ENCODE measurements at places on chromosomes 11 and 22. TPM values are rescaled to one million over a fixed set of nuclear protein-coding genes. Genes with fewer than 3 reads are reported as not detected.

Gene IGLL1
- total RNA-seq = not detected

Gene MN1
- 13.4 TPM for total RNA-seq

Gene C22orf15
- 0.74 TPM for total RNA-seq

Gene TTLL1
- 7.3 TPM for total RNA-seq

Gene XKR3
- not detected for total RNA-seq

Gene FOLR3
- total RNA-seq = not detected

Gene MGAT3
- total RNA-seq = 2.8 TPM

Gene PPP1R14B
- 64.0 TPM for total RNA-seq

Gene BBS1
- 73.5 TPM for total RNA-seq

Gene ARFGAP2
- total RNA-seq = 87.8 TPM

Gene TRIM48
- not detected for total RNA-seq

Gene CARNS1
- total RNA-seq = 4.0 TPM

GRCh38 chr11:68584097-68584496 is 100.2 kb upstream of the GAL start:
- H3K36me3 ChIP-seq = no peaks in the 10 kb centered on the region
- no peak overlapping the region for H3K27ac ChIP-seq
- H3K4me1 ChIP-seq = peaks cover 1% of the 10 kb centered on the region
- H3K27me3 ChIP-seq = no peaks in the 10 kb centered on the region
- H3K4me3 ChIP-seq = no peak overlapping the region

- H3K4me1 ChIP-seq = peaks cover 3% of the 10 kb centered on the region
- peak overlapping the region; percentile 52 for H3K4me3 ChIP-seq
- no peak for DNase-seq
- H3K36me3 ChIP-seq = no peaks in the 10 kb centered on the region
- no peaks in the 10 kb centered on the region for H3K27me3 ChIP-seq
These were observed 332 bp downstream of the TEAD1 start for GRCh38 chr11:12674571-12674935.

GRCh38 chr11:100978442-100978841 is 151.2 kb downstream of the PGR start:
- H3K36me3 ChIP-seq = no peaks in the 10 kb centered on the region
- no peak for DNase-seq
- H3K27me3 ChIP-seq = no peaks in the 10 kb centered on the region
- H3K4me3 ChIP-seq = no peak overlapping the region

GRCh38 chr11:2699185-2699530 is 636 bp downstream of the KCNQ1OT1 start:
- H3K4me3 ChIP-seq = peak overlapping the region; percentile 81
- no peaks in the 10 kb centered on the region for H3K27me3 ChIP-seq
- H3K36me3 ChIP-seq = no peaks in the 10 kb centered on the region
- peaks cover 7% of the 10 kb centered on the region for H3K4me1 ChIP-seq

- H3K4me1 ChIP-seq = no peaks in the 10 kb centered on the region
- DNase-seq = no peak
- H3K27ac ChIP-seq = no peak overlapping the region
- H3K27me3 ChIP-seq = no peaks in the 10 kb centered on the region
These were observed 147.0 kb upstream of the MTNR1B start for GRCh38 chr11:92822410-92822809.

DNA sequence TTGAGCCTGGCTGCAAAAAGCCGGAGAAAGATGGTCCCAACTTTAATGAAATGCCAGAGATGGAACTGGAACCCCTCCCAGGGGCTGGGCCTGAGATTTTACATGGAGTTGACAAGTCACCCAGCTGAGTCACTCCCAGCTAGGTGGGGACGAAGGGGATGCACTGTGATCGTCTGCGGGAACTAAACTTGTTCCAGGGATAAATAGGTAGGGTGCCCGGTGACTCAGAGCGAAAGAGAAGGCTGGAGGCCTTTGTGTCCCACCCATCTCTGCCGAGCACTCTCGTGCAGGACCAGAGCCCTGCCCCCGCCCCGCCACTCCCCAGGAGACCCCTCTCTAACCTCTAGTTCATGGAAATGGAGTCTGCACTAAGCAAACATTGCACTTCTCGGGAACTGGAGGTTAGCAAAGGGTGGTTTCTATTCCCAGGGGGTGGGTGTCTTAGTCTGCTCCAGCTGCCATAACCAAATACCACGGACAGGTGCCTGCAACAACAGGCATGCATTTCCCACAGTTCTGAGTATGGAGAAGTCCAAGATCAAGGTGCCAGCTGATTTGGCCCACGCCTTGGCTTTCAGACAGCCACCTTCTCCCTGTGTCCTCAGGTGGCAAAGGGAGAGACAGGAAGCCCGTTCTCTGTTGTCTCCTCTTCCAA is 60.7 kb upstream of the FADD start:
- DNase-seq = no peak
- no peak overlapping the region for H3K4me3 ChIP-seq
- H3K4me1 ChIP-seq = no peaks in the 10 kb centered on the region
- H3K36me3 ChIP-seq = no peaks in the 10 kb centered on the region
- no peaks in the 10 kb centered on the region for H3K27me3 ChIP-seq

DNA sequence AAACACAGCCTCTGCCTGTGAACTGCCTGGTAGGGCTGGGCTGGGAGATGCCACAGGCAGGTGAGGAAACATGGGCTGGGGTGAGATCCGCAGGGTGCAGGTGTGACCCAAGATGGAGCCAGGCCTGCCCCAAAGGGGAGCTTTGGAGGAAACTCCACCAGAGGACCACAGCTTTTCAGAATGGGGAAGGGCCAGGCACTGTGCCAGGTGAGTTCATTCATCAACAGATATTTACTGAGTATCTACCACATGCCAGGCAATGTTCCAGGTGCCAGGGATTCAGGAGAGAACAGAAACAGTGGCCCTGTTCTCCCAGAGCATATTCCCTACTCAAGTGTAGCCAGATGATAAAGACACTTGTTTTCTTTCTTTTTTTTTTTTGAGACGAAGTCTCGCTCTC is 11.2 kb downstream of the RTN4RL2 start:
- peaks cover 5% of the 10 kb centered on the region for H3K4me1 ChIP-seq
- H3K27me3 ChIP-seq = no peaks in the 10 kb centered on the region
- no peak for DNase-seq
- no peaks in the 10 kb centered on the region for H3K36me3 ChIP-seq

GRCh38 chr11:128039140-128040021 is 548.0 kb downstream of the ETS1 start:
- H3K27me3 ChIP-seq = no peaks in the 10 kb centered on the region
- H3K4me1 ChIP-seq = no peaks in the 10 kb centered on the region
- no peak overlapping the region for H3K27ac ChIP-seq
- H3K36me3 ChIP-seq = no peaks in the 10 kb centered on the region
- no peak for DNase-seq

DNA sequence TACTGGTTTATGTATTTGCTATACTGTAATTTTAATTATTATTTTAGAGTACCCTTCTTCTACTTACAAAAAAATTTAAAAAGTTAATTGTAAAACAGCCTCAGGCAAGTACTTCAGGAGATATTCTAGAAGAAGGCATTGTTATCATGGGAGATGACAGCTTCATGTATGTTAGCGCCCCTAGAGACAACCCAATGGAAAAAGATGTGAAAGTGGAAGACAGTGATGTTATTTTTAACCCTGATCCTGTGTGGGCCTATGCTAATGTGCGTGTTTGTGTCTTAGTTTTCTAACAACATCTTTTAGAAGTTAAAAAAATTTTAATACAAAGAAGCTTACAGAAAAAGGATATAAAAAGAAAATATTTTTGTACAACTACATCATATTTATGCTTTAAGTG is 205.0 kb downstream of the FAM76B start:
- no peak for DNase-seq
- H3K4me3 ChIP-seq = no peak overlapping the region
- H3K4me1 ChIP-seq = no peaks in the 10 kb centered on the region
- no peak overlapping the region for H3K27ac ChIP-seq

- H3K27me3 ChIP-seq = no peaks in the 10 kb centered on the region
- no peak overlapping the region for H3K27ac ChIP-seq
- no peak overlapping the region for H3K4me3 ChIP-seq
- H3K36me3 ChIP-seq = no peaks in the 10 kb centered on the region
These were observed 15.6 kb upstream of the ARHGEF17 start for GRCh38 chr11:73292525-73292894.

DNA sequence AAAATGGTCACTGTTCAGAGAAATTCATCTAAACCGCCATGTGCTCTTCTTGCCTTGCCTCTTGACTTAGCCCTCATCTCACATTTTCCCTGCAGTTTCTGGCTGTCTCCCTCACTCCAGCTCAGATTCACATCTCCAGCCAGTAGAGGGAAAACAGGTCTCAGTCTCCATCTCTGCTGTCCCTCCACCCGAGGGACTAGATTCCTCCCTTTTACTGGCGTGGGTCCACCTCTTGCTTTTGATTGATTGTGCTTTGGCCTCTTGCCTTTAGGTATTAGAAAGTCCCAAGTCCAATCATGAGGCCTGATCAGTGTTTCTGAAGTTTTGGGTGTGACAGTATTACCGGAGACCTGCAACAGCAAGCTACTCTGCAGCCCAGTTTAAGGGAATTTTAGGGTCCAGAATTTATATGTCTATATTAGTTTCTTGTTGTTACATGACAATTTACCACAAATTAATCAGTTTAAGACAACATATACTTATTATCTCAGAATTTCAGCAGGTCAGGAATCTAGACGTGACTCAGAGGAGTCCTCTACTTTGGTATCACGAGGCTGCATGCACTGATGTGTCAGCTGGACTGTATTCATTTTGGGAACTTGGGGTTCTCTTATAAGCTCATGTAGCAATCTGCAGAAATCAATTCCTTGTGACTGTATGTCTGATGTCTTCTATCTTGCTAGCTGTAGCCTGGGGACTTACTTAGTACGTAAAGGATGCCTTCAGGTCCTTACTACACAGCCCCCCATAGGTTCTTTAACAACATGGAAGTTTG is 805.2 kb upstream of the CCDC90B start:
- H3K4me3 ChIP-seq = no peak overlapping the region
- no peak overlapping the region for H3K27ac ChIP-seq
- no peaks in the 10 kb centered on the region for H3K27me3 ChIP-seq
- no peak for DNase-seq

- no peaks in the 10 kb centered on the region for H3K36me3 ChIP-seq
- no peak overlapping the region for H3K4me3 ChIP-seq
- DNase-seq = no peak
These were observed 4.9 kb upstream of the MAFF start for GRCh38 chr22:38196791-38197419.

DNA sequence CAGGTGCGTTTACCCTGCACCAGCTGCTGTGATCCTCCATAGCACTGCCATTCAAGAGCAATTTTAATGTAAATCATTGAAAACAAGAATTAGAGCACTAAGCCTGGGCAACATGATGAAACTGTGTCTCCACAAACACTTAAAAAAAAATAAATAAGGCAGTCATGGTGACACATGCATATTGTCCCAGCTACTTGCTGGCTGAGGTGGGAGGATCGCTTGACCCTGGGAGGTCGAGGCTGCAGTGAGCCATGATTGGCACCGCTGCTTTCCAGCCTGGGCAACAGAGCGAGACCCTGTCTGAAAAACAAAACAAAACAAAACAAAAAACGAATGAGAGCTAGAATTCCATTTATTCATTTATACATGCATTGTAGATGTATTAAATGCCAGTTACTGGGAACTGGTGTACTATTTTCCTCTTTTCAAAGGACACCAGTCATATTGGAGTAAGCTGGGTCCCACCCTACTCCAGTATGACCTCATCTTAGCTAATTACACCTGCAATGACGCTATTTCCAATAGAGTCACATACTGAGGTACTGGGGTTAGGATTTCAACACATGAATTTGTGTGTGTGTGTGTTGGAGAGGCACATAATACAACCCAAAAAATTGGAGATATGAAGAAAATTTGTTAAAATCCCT is 101.9 kb downstream of the MICAL2 start:
- H3K36me3 ChIP-seq = no peaks in the 10 kb centered on the region
- no peaks in the 10 kb centered on the region for H3K27me3 ChIP-seq
- no peak for DNase-seq
- H3K4me1 ChIP-seq = peaks cover 2% of the 10 kb centered on the region

- H3K4me1 ChIP-seq = no peaks in the 10 kb centered on the region
- H3K27ac ChIP-seq = no peak overlapping the region
- no peak overlapping the region for H3K4me3 ChIP-seq
- no peak for DNase-seq
- no peaks in the 10 kb centered on the region for H3K36me3 ChIP-seq
These were observed 51.7 kb upstream of the LDLRAD3 start for GRCh38 chr11:35892166-35892565.

DNA sequence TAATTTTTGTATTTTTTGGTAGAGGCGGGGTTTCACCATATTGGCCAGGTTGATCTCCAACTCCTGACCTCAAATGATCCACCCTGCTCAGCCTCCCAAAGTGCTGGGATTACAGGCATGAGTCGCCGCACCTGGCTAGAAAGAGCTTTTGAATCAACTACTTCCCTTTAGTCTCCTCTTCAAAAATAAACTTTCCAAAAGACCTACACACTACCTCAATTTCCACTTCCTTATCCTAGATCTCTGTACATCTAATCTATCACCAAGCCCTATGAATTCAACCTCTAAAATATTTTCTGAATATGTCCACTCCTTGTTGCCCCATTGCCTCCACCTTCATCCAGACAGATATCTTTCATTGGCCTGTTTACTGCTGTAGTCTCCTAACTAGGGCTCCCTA is 13.1 kb upstream of the DDX6 start:
- H3K27me3 ChIP-seq = no peaks in the 10 kb centered on the region
- no peaks in the 10 kb centered on the region for H3K36me3 ChIP-seq
- no peak overlapping the region for H3K27ac ChIP-seq
- no peak for DNase-seq
- H3K4me3 ChIP-seq = no peak overlapping the region
- H3K4me1 ChIP-seq = no peaks in the 10 kb centered on the region

GRCh38 chr11:34977089-34977912 is 60.9 kb downstream of the PDHX start:
- no peaks in the 10 kb centered on the region for H3K27me3 ChIP-seq
- H3K4me3 ChIP-seq = no peak overlapping the region
- H3K36me3 ChIP-seq = no peaks in the 10 kb centered on the region
- DNase-seq = no peak
- H3K4me1 ChIP-seq = no peaks in the 10 kb centered on the region

DNA sequence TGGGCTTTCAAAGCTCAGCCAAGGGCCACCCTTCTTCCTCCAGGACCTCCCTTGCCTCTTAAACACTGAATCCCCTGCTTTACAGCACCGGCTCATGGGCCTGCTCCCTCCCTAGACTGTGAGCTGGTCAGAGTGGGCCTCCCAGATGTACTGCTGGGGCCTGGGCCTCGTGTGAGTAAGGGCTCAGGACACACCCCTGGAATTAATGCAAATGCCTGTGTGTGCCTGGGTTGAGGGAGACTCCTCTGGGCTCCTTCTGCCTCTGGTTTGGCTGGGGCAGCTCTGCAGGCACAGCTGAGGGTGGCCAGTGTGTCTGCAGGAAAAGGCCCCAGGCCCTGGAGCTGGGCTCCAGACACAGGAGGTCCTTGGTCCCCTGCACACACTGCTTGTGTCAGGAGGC is 24.2 kb downstream of the ALX4 start:
- H3K27ac ChIP-seq = no peak overlapping the region
- no peaks in the 10 kb centered on the region for H3K36me3 ChIP-seq
- H3K4me1 ChIP-seq = no peaks in the 10 kb centered on the region
- no peaks in the 10 kb centered on the region for H3K27me3 ChIP-seq
- H3K4me3 ChIP-seq = no peak overlapping the region

Measured in ovary (tissue), 10 donors.